ENCODE measurements at places on chromosomes 5 and 9.

DNA sequence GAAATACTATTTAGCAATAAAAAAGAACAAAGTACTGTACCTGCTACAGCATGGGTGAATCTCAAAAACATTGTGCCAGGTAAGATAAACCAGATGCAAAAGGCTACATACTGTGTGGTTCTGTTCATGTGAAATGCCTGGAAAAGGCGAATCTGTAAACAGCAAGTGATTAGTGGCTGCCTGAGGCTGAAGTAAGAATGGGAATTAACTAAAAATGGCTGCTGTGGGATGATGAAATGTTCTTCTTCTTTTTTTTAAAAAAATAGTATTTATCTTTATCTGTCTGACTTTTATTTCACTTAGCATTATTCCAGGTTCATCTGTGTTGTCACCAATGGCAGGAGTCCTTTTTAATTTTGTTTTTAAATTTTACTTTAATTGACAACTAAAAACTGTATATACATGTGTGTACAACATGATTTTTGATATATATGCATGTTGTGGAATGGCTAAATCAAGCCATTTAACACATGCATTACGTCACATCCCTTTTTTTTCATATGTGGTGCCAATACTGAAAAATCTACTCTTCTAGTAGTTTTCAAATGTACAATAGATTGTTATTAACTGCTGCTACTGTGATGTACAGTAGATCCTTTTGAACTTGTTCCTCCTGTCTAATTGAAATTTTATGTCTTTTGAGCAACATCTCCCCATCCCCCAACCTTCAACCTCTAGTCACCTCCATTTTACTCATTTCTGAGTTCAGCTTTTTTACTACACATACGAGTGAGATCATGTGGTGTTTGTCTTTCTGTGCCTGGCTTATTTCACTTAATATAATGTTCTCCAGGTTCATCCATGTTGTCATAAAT is 62.9 kb upstream of the TNFAIP8 start:
- no peak for DNase-seq

- no peak for DNase-seq
Observed at GRCh38 chr9:5764130-5764868, 68.6 kb downstream of the ERMP1 start.

GRCh38 chr5:117888688-117889087 is 1099.7 kb downstream of the DTWD2 start:
- DNase-seq, result no peak

GRCh38 chr9:91045041-91045440 is 243.4 kb downstream of the SYK start:
- no peak for DNase-seq

DNA sequence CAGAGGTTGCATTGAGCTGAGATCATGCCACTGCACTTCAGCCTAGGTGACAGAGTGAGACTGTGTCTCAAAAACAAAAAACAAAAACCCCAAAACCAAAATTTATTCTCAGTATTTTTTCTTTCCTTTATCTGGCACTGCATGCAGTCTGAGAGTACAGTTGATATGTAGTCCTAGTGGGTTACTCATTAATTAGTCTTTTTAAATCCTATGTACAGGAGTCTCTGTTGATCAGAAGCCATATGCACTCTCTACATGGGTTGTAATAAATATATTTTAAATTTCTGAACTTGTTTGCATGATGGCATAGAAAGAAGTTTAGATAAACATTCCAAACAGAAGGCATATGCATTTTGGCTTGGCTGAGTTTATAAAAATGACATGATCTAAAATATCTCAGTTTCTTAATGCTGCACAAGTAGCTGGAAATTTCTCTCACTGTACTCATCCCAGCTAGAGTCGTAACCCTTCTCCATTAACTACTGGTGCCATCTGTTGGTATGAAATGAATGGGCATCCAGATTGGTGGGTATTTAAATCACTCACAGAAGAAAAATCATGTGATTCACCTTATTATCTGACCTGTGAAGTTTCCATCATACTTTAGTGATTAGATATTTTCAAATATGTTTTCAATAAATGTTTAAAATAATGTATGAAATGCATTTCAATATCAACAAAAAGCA is 284.8 kb downstream of the CTNND2 start:
- peak; percentile 8 for DNase-seq

DNA sequence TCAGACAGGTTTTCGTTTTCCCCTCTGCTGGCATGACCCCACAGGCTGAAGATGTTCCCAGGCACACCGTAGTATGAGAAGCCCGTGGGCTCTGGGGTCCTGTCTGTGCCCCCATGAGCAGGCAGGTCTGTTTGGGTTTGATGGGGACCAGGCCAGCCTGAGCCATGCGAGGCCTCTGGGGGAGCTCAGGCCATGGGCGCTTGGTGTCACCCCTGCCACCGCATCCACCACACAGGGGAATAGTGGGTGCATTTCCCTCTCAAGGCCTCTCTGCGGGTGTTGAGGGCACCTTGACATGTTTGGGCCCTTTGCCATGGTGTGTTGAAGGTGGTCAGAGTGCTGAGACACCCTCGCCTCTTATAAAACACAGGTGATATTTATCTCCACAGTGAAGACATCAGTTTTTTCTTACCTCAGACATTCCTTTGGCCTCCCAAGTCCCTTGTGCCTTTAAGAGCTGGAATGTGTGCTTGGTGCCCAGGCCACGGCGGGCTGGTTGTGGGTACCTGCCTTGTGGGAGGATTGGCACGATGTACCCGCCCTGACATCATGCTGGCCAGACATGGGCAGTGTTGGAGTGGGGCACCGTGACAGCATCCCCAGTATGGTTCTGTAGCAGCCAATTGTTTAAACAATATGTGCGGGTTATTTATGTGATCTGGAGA is 68.3 kb downstream of the WNK2 start:
- no peak for DNase-seq

DNA sequence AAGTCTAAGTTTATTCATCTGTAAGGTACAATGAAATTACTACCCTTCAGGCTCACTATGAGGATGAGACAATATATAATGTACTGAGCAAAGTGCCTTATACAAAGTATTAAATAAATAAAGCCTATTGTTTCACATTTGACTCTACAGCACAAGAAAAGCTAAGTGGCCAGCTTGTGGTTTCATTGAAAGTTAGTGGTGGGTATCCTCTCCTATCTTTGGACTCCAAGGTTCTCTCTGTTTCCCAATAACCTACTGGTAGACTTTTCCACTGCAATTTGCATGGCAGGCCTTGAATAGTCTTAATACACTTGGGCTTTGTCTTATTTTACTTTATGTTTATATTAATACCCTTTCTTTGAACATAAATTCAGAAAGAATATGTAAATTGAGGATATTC is 262.7 kb downstream of the DEPDC1B start:
- DNase-seq, result no peak

DNA sequence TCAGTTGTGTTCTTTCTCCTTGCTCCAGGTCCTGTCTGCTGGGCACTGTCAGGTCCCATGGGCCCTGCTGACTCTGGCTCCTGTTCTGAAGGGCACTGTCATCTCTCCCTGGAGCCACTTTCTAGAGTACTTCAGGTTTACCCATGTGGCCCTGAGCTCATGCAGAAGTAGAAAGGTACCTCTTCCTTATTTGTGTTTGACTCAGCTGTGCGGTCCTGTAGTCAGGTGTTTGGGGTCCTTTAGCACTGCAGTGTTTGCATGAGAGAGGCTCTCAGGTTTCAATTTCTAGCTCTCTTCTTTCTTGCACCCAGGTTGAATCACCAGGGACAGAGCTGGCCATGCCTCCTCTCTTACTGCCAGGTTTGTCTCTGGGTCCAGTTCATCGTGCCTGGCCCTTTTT is 71.5 kb downstream of the HSPA4 start:
- no peak for DNase-seq

DNA sequence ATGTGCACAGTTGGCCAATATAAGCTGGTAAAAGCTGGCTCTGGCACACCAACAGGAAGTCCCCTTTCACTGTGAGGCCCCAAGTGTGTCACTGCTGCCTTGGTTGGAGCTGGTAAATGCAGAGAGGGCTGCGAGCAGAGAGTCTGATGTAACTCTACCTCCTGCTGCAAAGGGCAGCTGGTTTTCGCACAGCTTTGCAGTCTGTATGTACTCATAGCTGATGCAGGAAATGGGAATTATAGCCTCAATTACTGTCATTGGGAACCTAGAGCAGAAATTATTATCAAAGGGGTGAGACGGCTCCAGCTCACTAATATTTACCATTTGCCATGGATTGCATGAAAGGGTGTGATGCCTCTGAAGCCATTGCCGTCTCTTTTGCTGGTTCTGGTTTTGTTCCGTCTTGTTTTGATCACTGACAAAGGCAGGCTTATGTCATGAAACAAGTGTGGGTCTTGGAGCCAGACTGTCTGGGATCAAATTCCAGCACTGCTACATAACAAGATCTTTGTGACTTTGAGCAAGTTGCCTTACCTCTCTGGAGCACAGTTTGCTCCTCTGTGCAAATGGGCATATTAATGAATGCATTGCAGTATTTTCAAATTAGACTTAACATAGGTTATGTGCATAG is 124.3 kb upstream of the SLC25A48 start:
- DNase-seq, result no peak

- no peak for DNase-seq
Observed at GRCh38 chr5:68315679-68316271, 100.2 kb downstream of the PIK3R1 start.

GRCh38 chr9:34512131-34513078 is 10.4 kb downstream of the ENHO start:
- no peak for DNase-seq

DNA sequence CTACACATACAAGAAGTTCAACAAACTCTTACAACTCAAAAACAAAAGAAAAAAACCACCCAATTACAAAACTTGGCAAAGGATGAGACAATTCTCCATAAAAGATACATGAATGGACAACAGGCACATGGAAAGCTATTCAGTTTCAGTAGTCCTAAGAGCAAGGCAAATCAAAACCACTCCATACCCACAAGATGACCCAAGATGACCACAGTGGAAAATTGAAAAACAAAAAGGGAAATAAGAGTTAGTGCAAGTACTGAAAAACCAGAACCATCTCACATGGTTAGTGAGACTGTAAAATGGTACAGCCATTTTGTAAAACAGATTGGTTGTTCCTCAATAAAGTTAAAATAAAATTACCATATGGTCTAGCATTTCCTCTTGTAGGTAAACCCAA is 287.1 kb upstream of the CDH9 start:
- peak; percentile 13 for DNase-seq

DNA sequence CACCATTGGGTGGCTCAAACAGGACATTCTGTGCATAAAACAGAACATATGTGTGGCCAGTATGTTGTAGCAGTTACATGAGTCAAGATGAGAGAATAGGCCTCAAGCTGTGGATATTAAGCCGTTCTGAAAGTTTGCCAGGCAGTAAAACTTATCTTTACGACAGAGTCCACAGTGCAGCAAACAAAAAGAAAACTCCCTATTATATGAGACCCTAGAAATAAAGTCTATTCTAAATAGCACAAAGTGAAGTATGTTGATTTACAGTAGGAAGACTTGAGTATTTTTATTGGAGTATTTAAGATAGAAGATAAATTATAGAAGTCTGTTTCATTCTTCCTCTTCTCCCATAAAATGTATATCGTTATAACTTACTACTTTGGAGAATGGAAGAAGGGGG is 271.5 kb downstream of the ADGRV1 start:
- DNase-seq, result no peak

DNA sequence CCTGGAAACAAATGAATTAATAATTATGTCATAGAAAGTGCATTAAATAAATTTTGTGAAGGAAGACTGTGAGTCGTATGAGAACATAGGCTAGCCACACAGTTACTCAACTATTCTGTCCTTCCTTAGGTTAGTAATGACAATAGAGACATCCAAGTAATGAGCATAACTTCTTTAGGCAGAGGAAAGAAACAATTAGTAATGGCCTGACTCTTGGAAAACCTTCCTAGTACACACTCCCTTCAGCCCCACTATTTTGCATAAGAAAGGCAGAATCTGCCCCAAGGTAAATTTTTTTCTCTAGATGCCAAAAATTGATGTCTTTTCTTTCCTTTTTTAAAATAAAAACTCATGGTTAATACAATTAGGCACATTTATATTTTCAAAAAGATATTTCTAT is 1619.0 kb upstream of the WWC1 start:
- no peak for DNase-seq

- peak; percentile 16 for DNase-seq
Observed at GRCh38 chr5:94746731-94747124, 128.3 kb downstream of the SLF1 start.

DNA sequence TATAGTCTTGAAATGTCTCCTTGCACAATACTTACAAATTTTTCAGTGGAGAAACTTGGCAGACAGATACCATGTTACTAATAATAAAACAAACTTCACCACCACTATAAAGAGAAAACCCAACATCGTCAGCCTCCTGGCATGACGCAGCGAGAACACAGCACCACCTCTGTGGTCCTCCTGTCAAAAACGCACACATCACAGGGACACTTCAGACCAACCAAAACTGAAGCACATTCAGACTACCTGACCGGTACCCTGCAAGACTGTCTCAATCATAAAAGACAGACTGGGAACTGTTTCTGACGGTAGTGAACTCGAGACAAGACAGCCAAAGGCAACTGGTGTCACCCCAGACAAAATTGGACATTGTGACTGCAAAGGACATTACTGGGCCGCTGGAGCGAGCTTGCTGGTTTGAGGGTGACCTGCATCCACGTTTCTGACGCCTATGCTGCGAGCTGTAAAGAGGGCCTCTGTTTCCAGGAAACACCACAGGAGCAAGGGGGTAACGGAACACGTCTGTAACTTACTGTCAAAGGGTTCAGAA is 34.4 kb downstream of the NSUN2 start:
- DNase-seq, result peak; percentile 57

DNA sequence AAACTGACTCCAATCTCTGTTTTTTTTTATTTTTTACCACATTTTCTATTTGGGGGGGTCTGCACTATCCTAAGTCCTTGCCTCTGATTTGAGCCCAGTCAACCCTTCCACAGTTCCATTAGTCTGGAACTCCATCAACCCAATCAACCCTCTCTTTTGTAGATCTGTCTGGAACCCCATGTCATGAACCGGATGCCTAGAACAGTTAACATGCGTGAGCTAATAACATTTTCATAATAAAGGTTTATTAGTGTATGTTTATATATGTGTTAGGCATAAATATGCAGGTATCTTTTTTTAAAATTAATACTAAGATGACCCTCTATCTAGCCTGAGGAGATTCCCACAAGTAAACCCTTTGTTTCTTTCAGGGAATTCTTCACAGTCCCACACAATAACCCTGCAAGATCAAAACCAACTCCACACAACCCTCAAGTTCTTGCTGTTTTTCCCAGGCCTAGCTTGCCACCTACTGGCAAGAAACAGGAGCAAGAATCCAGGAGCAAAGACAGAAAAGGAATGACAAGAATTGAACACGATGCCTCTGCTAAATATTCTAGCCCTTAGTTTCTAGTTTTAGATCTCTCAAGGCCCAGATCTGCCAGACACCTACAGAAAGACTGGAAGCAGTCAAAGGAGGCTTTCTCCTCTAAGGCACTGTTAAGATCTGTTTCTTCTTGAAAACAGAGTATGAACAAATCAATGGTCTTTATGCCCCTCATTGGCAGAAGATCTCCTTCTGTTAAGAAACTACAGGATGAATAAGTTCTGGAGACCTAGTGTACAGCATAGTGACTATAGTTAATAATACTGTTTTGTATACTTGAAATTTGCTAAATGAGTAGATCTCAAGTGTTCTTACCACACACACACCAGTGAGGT is 100.4 kb downstream of the TRIM36 start:
- peak; percentile 53 for DNase-seq

- DNase-seq, result no peak
Observed at GRCh38 chr9:31412081-31412480, 972.4 kb upstream of the ACO1 start.

GRCh38 chr5:37882636-37883035 is 42.8 kb upstream of the GDNF start:
- peak; percentile 24 for DNase-seq

- peak; percentile 68 for DNase-seq
Observed at GRCh38 chr5:125865166-125865815, 557.9 kb upstream of the GRAMD2B start.

GRCh38 chr5:146076028-146076427 is 29.3 kb downstream of the PLAC8L1 start:
- DNase-seq, result no peak
